ENCODE measurements at places on chromosomes 7 and 10.

- peak; percentile 59 for DNase-seq
Measured at GRCh38 chr7:44980393-44981034, 1.7 kb upstream of the MYO1G start.

- no peak for DNase-seq
Measured at GRCh38 chr7:40221836-40222235, 87.0 kb downstream of the SUGCT start.

DNA sequence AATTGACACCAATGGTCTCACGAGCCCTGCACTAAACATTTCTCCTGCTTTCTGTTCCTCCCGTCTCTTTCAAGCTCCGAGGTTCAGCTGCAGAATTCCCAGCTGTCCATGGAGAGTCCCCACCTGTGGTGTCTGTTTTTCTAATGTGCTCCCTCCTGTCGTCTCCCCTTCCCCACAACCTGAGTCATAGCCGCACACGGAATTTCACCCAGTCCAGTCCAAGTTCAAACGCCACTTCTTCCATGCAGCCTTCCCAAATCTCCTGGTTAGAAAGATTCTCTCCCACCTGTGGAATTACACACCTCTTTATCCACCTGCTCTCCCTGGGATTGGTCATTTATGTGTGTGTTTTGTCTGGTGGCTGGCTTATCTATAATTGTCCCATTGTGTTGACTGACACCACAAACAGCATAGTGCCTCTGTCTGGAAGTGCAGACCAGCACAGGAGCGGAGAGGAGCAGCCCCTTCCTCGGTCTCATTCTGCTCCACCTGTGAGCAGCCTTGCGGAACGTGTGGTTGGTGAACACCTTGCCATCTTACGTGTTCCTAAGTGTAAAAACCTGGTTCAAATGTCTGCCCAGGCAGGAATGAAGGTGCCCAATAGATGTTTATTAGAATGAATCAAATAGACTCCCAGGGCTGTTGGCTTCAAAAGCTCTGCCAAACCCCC, 3.3 kb upstream of the DIP2C start:
- DNase-seq, result no peak

DNA sequence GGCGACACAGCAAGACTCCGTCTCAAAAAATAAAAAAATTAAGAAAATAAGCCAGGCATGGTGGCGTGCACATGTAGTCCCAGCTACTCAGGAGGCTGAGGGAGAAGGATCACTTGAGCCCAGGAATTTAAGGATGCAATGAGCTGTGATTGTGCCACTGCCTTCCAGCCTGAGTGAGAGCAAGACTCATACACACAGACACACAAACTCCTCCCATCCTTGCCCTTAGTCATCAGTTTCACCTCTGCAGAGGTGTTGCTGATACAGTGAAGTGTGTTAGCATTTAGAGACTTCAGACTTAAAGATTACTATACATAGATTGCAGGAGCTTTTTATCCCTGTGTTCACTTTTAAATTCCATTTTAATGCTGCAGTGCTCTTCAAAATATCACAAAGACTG, 5.5 kb upstream of the H2AZ2 start:
- DNase-seq, result no peak

DNA sequence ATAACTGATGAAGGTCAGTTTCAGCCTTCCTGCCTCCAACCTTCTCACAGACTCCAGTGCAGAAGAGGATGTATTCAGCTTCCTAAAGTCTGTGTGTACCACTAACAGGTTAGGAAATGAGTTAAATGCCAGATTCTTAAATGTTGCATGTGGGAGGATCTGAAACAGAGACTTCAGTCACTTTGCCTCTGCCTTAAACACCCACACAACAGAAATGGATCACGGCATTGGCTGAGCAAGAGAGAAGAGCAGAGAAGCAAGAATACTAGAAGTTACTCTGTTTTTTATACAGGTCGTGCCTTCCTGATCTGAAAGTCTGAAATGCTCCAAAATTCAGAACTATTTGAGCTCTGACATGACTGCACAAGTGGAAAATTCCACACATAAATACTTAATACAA, 98.9 kb upstream of the ARHGAP21 start:
- DNase-seq, result no peak

DNA sequence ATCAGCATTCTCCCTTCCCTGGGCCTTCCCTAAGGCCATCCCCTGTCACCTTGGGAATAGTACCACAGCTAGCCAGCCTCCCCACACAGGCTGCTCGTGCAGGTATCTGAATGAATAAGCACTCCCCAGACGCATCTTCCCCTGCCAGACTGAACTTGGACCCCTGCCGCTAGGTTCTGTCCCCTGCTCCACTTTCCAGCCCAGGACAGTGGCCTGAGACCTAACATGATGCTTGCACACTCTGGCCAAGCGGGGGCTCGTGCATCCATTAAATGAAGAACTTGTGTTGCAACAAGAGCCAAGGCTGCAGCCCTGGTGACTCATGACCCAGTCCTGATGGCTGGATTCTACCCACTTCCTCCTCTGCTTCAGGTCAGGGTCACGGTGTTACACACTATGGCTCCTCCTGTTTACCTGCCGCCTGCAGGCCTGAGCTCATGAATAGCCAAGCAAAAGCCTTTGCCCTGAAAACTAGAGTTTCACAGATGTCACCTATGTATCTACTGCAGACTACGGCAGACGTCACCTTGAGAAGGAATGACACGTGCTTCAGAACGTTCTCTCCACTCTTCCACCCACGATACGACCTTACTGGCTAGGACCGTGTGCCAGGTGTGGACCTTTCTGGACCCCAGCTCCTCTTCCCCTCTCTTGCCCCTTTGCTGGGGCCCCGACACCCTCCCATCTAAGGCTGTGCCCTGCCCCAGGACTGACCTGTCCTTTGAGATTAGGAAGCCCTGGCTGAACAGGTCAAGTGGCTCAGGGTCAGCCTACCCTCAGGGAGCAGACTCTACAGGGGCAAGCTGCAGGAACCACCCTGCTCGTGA, 6.5 kb downstream of the ASB13 start:
- DNase-seq, result no peak

DNA sequence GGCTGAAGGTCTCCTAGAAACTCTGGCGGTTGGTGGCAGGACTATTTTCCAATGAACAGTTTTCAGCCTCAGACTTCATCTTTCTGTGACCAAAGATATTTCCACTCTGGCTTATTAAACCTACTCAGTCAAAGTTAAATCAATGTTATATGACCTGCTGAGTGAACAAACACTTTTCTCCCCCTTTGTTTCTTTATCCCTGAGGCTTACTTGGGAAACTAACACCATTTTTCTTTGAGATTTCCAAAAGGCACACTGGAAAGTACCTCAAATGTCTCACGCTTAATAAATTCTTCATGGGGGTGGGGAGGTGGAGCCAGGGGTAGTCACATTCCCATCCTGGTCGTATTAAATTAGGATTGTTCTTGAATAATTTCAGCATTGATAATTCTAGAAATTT, 1.8 kb downstream of the TMEM26 start:
- no peak for DNase-seq

DNA sequence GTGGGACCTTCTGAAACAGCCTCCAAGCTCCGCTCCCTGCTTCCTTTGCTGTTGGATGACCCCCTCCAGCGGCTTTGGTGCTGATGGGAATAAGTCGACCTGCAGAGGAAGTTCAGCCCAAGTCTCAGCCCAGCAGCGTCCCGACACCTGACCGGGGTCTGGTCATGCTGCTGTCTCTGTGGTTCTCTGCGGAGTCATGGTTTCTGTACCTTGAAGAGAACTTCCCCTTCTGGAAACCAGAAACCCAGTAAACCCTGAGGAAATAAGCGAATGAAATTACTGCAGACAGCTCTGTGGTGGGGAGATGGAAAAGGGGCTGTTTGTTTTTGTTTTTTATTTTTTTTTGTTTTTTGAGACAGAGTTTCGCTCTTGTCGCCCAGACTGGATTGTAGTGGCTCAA, 18.3 kb upstream of the ZNF12 start:
- DNase-seq, result no peak

DNA sequence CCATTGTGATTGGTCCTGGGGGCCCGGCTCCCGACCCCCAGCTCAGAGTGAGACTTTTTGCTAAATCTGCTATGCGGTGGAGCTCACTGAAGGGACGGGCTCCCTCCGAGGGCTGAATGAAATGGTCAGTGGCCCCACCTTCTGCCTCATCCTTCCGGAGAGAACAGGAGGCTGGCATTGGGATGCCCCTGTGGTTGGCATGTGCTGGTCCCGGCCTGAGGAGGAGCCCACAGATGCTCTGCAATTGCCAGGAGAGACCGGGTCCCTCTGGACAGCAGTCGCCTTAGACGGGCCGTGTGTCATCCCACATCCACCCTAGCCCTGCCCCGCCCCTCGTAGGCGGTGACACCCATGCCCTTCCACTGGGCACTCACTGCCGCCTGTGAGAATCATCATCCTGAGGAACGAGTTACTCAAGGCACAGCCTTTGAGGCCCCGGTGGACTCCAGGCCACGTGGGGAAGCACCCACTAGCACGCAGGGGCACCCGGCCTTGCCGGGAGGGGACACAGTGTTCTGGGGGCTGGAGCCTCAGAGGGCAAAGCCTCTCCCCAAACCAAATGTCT, 21.2 kb upstream of the DPYSL4 start:
- DNase-seq, result no peak

DNA sequence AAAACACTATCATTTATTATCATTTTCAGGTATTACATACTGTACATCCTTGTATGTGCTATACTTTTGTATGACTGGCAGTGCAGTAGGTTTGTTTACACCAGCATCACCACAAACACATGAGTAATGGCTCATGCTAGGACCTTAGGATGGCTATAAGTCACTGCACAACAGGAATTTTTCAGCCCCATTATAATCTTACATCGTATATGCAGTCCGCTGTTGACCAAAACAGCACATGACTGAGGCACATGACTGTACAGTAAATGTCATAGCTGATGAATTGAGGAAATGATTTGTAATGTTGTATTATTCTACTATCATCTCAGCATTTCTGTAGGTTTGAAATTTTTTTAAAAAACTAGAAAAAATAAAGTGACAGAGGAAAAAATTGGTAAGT, 38.6 kb downstream of the BPGM start:
- DNase-seq, result no peak

GRCh38 chr10:119466655-119467054, 75.9 kb downstream of the RGS10 start:
- no peak for DNase-seq

DNA sequence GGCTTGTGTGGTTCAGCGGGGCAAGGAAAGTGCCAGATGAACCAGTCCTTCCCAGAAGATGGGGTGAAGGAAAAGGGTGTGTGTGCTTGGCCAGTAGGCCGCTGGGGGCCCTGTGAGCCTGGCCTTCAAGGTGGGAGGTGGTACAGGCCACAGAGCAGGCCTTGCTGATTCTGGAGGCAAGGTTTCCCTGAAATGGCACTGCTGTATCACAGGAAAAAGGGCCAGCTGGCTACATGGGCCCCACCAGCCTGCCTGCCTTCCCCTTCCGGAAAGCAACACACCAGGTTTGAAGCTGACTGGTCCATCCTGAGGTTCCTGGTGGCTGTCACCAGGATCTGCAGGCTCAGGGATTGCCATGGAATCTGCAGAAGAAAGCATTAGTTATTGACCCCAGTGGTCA, 12.5 kb downstream of the MMRN2 start:
- DNase-seq, result no peak

GRCh38 chr10:109968953-109969759, 38.6 kb upstream of the ADD3 start:
- DNase-seq, result no peak

- no peak for DNase-seq
Measured at GRCh38 chr7:2306688-2307087, 7.6 kb downstream of the SNX8 start.

GRCh38 chr7:136067277-136067676, 90.1 kb upstream of the MTPN start:
- no peak for DNase-seq

DNA sequence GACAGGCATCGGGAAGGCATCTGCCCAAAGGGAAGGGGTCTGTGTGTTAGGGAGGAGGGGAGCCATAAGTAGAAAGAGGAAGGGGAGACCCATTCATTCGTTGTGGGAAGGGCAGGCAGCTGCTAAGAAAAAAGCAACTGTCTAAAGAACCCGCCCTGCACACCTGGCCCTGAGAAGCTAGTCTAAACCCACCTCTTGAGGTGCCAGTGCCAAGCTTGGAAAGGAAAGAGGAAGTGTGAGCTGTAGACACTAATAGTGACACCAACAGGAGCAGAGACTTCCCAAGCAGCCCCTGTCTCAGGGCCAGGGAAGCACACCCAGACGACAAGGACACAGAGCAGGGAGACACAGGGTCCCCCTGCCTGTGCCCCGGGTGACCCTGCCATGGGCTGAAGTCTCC, 40.8 kb upstream of the PRSS58 start:
- no peak for DNase-seq

DNA sequence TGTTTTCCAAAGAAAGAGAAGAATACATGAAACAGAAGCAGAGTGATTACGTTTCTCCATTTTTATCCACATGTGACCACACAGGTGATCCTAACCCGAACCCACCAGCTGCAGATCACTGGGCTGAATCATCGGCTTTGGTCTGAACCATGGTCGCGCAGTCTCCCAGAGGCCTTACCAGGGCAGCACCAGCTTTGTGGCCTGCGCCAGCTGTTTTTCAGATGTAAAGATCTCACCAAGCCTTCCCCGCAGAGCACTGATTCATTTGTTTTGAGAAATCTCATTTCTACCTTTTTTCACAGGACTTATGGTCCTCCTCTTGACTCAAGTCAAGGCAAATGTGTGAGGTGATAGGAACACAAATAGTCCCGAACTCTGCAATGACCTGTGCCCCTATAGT, 207.0 kb upstream of the PPP2R2D start:
- no peak for DNase-seq

GRCh38 chr10:51759896-51760534, 60.6 kb upstream of the CSTF2T start:
- DNase-seq, result no peak

DNA sequence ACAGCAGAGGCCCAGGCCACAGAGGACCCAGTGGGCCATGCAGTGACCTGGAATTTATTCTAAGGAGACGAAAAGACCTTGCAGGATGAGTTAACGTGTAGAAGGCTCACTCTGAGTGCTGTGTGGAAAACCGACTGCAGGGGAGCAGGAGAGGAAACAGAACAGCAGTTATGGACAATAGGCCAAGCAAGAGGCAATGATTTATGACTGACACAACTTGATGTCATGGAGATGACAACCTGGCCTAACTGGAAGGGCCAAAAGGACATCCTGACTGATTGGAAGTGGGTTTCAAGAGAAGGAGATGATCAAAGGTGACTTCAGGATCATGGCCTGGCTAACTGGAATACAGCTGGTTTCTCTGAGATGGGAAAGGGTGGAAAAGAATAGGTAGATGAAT, 70.2 kb upstream of the RAPGEF5 start:
- no peak for DNase-seq

- DNase-seq, result no peak
Measured at GRCh38 chr7:151400626-151401315, 9.1 kb downstream of the WDR86 start.

- DNase-seq, result no peak
Measured at GRCh38 chr10:84294766-84295447, 33.5 kb upstream of the CCSER2 start.

GRCh38 chr7:47202146-47202783, 379.6 kb downstream of the TNS3 start:
- DNase-seq, result no peak

- DNase-seq, result no peak
Measured at GRCh38 chr10:129993621-129994020, 29.5 kb upstream of the EBF3 start.

Data from activated T-helper 1 cell treated with anti-CD3 and anti-CD28 coated beads, Interleukin-2, amount 50 U/mL, for 16 hours (primary cell).